ENCODE measurements at places on chromosomes 16 and 17.

DNA sequence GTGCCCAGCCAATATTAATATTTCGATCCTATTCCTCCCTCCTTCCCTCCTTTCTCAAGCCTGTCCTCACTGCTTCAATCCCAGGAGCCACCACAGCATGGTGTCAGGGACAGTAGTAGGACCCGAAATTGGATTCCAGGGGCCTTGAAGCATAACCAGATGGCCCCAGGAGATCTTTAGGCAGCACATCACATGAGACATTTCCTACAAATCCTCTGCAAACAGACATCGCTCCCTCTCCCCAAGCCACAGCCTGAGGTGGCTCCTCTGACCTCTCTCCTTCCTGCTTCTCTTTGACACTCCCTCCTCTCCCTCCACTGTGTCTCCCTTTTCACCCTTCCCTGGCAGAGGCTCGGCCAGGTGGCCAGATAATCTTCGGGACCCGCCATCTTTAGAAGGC lies 76.6 kb downstream of the BMERB1 start:
- no peak for DNase-seq

GRCh38 chr17:34413443-34414119 lies 50.5 kb upstream of the CCL1 start:
- DNase-seq, result no peak

DNA sequence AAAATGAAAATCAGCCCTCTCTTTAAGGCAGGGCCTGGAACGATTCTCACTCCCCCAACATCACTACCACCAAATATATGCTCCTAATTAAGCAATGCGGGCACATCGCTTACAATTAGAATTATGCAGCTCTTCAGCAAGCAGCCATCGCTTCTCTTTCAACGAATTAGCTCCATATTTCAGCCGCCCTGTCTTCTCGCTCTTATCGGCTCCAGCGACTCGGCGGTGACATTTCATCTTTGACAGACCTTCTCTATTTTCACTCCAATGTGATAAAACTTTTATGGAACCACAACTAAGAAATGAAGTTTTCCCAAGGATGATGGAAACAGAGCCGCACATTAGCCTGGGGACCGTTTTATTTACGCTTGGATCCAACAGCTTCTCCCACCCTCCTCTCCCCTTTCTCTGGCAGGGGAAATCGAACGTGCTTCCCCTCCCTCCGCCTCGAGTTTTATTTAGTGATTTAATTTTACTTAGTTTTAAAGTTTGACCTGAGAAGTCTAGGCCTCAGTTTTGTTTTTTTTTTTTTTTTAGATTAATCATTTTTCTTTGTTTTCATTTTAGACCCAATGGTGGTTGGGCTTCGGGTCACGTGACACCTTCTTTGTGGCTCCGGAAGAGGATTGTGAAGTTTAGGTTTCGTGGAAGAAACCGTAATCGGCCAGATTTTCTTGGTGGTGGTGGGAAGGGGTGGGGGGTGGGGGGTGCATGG lies 3.1 kb upstream of the HOXB2 start:
- DNase-seq, result no peak

DNA sequence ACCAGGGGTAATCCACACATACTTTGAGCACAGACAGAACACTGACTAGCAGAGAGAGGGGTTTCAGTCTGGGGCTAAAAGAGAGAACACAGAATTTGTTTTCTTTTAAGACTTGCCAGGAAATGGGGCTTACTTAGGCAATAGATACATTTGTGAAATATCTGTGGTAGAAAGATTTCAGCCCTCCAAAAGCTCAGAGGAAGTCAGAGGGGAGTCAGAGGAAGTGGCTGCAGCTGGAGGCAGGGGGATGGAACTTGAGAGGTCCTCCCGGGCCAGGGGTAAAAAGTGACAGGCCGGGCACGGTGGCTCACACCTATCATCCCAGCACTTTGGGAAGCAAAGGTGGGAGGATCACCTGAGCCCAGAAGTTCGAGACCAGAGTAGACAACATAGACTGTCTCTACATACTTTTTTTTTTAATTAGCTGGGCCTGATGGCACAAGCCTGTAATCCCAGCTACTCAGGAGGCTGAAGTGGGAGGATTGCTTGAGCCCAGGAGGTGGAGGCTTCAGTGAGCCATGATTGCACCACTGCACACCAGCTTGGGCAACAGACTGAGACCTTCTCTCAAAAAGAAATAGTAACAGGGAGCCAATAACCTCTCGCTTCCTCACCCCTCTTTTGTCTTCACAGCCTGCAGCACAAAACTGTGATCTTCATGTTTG lies 49.9 kb downstream of the NLRC5 start:
- DNase-seq, result no peak

GRCh38 chr16:6932871-6933385 lies 399.7 kb upstream of the RBFOX1 start:
- DNase-seq, result no peak

GRCh38 chr17:45693792-45694191 lies 90.3 kb upstream of the CRHR1 start:
- no peak for DNase-seq

DNA sequence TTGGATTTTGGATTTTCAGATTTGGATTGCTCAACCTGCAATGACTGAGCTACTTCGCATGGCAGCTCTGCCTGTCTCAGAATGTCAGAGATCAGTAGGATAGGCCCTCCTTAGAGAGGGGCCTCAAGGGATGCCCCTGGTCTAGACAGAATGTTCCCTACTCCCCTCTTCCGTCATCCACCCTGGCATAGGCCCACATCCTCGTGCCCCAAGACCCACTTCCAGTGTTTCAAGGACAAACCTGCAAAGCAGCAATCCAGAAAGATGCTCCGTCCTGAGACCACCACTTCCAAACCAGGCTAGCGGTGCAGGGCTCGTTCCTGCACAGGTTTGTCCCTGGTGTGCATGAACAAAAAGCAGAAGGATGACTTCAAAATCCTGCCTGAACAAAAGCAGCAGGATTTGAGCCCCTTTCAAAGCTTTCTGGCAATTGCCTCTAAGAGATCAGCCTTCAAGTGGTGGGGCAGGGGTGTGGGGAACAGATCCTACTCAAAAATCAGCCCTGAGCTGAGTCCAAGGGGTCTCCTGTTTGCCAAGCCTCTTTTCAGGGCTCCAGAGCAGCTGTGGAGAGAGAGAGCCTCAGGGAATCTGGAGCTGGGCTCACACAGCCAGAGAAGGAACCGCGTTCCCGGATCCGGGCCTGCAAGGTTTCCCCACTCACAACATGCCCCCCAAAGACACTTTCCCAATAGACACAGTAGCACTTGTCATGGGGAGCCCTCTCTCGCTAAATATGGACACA lies 121.1 kb downstream of the SOCS1 start:
- no peak for DNase-seq

DNA sequence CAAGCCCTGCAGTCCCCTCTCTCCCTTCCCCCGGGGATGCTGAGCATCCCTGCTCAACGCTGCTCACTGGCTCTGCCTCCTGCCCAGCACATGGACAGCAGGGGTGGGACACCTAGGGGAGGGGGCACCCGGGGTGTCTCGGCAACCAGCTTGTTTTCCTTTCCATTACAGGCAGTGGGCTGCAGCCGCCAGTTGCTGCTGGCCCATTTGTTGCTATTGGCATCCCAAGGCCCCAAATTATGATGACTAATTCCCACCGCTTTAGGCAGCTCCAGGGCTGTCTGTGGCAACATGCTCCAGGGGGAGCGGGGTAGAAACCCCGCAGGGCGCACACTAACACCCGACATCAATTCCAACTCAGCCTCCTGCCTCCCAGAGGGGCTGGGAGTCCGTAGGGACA lies 4.9 kb downstream of the SDK2 start:
- no peak for DNase-seq

- DNase-seq, result no peak
These were observed 10.5 kb downstream of the SREBF1 start for GRCh38 chr17:17826342-17826713.

DNA sequence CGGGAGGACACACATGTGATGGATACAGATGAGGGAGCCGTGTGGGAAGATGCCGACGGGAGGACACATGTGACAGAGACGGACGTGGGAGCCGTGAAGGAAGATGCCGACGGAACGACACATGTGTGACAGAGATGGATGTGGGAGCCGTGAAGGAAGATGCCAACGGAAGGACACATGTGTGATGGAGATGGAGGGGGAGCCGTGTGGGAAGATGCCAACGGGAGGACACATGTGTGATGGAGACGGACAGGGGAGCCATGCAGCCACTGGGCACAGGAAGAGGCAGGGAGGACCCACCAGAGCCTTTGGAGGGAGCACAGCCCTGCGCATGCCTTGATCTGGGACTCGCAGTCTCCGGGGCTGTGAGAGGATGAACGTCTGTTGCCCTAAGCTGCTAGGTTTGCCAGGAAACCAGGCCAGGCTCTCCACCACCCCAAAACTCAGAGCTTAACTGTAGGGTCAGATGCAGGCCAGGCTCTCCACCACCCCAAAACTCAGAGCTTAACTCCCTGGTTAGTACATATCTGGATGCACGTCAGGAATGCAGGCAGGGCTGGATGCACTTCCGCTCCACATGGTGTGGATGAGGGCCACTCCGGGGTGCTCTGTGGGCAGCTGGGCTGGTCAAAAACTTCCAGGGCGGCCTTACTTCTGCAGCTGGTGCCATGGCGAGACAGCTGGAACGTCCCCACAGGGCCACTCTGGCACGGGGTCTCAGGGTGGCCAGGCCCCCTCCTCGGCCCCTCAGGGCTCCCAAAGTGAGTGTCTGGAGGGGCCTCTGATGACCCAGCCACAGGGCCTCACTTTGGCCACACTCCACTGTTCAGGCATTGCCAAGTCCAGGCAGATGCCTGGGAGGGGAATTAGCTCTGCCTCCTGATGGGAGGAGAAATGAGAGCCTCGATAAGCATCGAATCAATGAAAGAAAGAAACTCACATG lies 47.7 kb upstream of the ZNF469 start:
- no peak for DNase-seq

- no peak for DNase-seq
These were observed 263.3 kb upstream of the TBX2 start for GRCh38 chr17:61136296-61136695.
